NT2/D1 (cell line): ENCODE measurements at places on chromosomes 7 and 10.

- DNase-seq: no peak
Measured at GRCh38 chr7:112990624-112991023, 96.0 kb downstream of the GPR85 start.

- DNase-seq: no peak
Measured at GRCh38 chr7:77812290-77812685, 13.7 kb downstream of the PHTF2 start.

DNA sequence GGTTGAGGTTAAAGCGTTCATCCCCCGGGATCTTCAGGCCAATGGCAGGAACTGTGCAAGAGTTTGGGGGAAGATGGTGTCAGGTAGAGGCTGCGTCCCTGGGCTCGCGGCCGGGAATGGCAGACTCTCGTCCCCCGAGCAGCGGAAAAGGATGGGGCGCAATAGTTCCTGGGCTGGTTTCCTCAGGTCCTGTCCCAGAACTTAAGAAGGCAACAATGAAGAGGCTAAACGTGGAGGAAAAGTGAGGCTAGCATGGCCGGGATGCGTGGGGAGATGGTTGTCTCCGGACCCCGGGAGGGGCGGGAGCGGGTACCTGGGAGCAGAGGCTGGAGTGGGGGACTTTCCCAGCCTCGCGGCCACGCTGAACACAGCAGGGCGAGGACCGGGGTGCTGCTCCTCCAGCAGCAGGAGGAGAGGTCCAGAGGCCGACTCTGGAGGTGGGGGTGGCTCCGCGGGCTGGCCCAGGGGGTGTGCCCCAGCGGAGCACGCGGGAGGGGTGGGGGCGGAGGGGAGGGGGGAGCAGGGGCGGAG is 882 bp downstream of the IRF5 start:
- DNase-seq: no peak

DNA sequence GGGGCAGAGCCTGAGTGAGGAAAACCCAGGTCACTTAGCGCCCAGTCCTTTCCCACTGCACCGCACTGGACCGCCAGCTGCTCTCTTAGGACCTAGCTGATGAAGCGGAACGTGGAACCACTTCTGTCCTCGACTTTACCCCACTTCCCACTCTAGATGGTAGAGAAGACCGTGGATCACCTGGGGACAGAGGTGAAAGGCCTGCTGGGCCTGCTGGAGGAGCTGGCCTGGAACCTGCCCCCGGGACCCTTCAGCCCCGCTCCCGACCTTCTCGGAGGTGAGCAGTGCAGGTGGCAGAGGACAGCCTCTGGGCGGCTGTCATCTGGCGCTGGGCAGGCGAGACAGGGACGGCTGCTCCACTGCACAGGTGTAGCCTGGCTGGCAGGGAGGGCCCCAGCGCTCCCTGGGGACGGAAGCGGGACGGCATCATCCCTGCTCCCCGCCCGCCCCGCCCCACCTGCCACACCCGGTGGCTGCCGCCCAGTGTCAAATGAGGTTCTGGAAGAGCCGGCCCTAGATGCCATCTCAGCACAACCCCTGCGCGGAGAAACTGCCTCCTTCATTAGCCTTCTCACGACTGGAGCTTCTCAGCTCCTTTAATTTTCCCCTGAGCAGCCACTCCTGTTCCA is 11.7 kb downstream of the PLAC9 start:
- DNase-seq: no peak
